ENCODE measurements at places on chromosomes 13 and 19. TPM values are rescaled to one million over a fixed set of nuclear protein-coding genes. Genes with fewer than 3 reads are reported as not detected.

GRCh38 chr13:111906816-111907215, 160.1 kb upstream of the SOX1 start:
- no peak overlapping the region for H3K4me3 ChIP-seq
- no peak for DNase-seq
- H3K27ac ChIP-seq = no peak overlapping the region
- H3K4me1 ChIP-seq = no peaks in the 10 kb centered on the region
- peaks cover 4% of the 10 kb centered on the region for H3K27me3 ChIP-seq

DNA sequence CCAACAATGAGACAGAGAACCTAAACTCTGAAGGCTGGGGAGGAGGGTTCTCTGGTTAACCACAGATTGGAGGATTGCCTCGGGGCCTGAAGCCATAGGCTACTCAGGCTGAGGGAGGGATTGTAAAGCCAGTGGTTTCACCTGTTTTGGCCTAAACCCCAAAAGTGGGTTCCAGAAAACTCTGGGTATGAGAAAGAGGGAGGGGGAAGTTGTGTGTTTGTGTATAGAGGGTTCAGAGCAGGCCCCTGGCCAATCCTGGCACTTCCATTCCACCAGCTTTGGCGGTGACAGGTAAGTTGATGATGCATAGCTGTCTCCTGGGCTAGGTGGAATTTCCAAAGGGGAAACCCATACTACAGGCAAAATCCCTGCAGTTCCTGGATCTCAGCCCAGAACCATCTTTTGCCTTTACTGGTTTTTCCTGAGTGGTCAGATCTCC, 13.5 kb upstream of the CCDC97 start:
- peaks cover 60% of the 10 kb centered on the region for H3K4me1 ChIP-seq
- H3K36me3 ChIP-seq = peaks cover 97% of the 10 kb centered on the region
- no peaks in the 10 kb centered on the region for H3K27me3 ChIP-seq
- DNase-seq = no peak
- no peak overlapping the region for H3K4me3 ChIP-seq

DNA sequence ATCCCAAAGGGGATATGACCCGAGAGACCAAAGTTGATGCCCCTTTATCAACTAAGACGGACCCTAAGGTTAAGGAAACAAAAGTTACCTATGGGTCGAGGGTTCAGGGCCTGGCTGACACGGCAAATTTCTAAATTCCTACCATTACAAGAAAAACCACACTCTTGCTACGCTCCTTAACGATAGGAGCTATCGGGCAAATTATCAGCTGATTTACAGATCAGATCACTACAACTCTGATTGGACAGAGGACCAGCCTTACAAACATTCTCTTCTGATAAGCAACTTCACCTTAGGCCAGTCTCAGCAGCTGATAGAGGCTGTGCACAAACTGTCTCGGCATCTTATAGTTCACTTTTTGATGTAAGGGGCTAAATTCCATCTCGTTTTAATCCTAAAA, 117.9 kb downstream of the KCTD15 start:
- H3K4me3 ChIP-seq = no peak overlapping the region
- no peaks in the 10 kb centered on the region for H3K4me1 ChIP-seq
- DNase-seq = no peak
- no peaks in the 10 kb centered on the region for H3K27me3 ChIP-seq
- H3K36me3 ChIP-seq = no peaks in the 10 kb centered on the region

- H3K4me1 ChIP-seq = no peaks in the 10 kb centered on the region
- H3K27me3 ChIP-seq = no peaks in the 10 kb centered on the region
- DNase-seq = no peak
- no peak overlapping the region for H3K4me3 ChIP-seq
- H3K27ac ChIP-seq = no peak overlapping the region
Observed at GRCh38 chr13:75391432-75392100, 90.4 kb downstream of the TBC1D4 start.

DNA sequence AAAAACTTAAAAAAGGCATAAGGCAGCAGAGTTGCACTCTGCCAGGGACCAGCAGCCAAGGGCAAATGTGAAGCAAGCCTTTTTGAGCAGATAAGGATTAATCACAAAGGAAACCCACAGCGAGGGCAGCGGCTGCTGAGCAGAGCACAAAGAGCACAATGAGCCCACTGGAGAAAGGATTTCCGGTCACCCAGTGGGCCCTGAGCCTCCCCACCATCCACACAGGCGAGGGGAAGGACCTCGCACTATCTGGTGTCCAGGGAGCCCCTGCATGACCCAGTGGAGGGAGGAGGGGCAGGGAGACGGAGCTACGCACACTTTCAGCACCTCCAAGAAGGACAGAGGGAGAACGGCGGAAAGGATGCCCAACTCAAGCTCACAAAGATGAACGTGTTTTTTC, 40.0 kb downstream of the COL4A1 start:
- H3K36me3 ChIP-seq = no peaks in the 10 kb centered on the region
- no peak for DNase-seq
- no peak overlapping the region for H3K27ac ChIP-seq
- H3K27me3 ChIP-seq = no peaks in the 10 kb centered on the region
- H3K4me3 ChIP-seq = no peak overlapping the region

Gene PRKACA
- 87.1 TPM for total RNA-seq

Data from lower lobe of right lung (tissue), 2 donors.